ENCODE measurements at places on chromosomes 7 and 10.

DNA sequence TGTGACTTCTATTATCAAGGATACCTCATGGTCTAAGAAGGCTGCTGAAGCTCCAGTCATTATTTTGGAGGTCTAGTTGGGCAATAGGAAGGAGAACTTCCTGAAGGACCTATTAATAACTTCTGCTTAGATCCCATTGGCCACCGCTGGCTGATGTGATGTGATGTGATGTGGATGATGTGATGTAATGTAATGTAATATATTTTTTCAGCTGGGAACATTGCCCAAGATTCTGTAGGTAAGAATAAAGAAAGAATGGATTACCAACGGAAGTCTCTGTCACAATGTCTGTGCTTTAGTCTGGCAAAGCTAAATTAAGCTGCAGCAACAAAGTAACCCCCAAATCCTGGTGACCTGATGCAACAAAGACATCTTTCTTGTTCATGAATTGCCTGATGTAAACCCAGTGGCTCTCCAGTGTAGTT, 233.7 kb downstream of the PTEN start:
- no peak for DNase-seq

- no peak for DNase-seq
Measured at GRCh38 chr10:120719333-120719732, 131.8 kb upstream of the WDR11 start.

DNA sequence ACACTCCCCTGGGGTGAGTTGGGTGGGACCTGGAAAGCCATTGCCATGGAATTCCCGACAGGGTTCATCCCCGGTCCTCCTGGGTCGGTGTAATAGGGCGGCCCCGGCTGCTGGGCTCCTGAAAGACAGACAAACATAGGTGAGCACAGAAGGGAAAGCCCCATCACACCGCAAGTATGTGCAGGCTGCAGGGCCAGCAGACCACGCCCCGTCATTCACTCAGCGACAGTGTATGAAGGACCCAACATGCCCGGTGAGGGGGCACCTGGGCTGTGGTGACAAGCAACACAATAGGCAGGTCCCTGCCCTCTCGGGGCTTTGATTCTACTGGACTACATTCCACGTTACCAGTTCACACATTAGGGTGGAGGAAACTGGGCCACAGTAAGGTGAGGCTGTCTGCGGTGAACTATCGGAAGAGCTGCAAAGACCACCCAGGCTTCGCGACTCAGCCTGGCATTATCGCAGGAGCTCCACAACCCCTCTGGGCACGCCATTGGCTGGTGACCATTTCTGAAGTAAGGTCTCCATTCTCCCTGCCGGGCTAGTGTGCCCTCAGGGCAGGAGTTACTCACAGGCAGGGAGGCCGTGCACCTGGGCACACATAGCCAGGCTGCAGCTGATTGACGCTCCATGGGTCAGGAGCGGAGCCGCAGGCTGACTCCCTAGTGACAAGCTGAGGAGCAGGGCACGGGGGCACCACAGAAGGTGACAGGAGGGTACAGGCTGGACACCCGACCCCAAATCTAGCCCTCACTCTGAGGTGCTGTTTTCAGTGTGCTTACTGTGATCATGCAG, 99.2 kb downstream of the VOPP1 start:
- no peak for DNase-seq

DNA sequence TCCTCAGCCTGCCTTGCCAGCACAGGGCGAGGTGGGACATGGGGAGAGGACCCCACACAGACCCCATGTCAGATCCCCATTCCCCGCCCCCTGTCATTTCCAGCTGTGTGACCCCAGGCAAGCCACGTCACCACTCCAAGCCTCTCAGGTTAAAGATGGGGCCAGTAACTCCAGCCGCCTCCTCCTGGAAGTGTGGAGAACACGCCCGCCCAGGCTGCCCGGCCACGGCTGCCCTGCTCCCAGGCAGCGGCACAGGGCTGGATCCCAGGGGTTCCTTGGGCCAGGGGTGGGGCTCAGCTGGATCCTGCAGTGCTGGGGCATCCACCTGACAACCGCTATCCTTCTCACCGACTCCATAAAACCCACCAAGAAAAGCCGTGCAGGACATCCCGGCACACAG, 86.1 kb downstream of the PDGFA start:
- DNase-seq, result no peak

- no peak for DNase-seq
Measured at GRCh38 chr7:15832996-15833395, 146.5 kb upstream of the MEOX2 start.

DNA sequence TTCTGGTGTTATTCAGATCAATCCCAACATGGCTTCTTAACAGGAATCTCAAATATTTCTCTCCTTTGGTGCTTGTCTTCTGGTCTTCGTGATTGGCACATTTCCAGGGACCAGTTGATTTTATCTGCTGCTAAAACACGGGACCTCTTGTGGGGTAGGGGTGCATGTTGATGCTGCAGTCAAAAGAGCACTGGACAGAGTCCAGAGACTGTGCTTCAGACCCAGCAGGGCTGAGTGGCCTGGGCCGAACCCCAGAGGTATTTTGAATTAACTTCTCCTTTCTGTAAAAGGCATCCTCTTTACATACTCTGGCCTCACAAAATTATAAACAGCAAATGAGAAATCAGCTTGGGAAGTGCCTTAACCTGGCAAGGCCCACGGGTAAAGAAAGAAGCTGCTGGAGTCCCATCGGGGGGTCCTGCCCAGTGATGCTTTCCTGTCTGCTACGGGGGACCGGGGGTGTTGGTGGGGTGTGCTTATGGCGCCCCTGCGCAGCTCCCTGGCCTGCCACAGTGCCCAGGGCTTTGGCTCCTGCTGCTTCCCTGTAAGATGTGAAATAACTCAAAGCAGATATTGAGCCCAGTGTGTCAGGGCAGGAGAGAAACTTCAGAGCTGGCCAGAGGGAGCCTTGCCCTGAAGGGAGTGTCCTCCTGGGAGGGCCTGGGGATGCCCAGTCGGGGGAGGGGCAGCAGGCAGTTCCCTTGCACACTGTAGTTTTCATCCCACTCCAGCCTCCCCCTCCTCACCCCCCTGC, 230.5 kb downstream of the TCF7L2 start:
- DNase-seq, result no peak

- no peak for DNase-seq
Measured at GRCh38 chr7:15856311-15856710, 169.8 kb upstream of the MEOX2 start.

DNA sequence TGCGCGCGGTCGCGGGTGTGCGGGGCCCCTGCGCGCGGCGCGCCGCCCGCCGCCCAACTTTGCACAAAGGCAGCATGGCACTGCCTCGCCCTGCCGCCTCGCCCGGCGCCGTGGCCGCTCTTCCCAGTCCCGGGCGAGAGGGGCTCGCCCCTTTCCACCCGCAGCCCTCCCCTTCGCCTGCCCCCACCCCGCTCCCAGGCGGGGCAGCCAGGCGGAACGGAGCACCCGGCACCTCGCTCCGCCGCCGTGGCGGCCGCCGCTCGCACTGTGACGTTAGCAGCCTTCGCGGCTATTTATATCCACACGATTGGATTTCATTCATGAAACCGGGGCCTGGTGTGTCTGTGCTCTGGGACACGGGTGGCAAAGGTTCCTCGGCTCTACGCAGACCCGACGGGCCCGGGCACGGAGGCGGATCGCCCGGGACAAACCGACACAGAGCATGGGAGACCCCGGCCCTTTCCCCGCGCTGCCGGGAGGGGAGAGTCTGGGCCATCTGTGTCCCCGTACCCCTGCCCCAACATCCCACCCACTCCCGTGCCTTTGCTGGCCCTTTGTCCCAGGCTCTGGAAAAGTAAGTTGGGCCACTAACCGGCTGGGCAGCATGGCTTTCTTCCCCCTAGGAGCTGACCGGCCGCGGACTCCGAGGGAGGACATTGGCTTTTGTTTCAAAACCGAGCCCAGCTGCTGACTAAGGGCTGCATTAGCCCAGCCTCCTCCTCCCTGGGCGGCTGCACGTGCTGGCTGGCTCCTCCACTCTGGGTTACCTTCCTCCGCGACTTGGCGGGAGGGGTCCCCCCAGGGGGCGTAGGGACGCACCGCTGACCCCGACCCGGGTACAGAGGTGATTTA, at the start of gene RHOBTB1:
RHOBTB1 (minus strand) TSS at position 128 of the 852 bp plus-strand sequence. CDS start 32,643 bp downstream, outside the sequence.
- DNase-seq, result peak; percentile 73

- no peak for DNase-seq
Measured at GRCh38 chr7:94955807-94956206, 48.4 kb downstream of the PPP1R9A start.

DNA sequence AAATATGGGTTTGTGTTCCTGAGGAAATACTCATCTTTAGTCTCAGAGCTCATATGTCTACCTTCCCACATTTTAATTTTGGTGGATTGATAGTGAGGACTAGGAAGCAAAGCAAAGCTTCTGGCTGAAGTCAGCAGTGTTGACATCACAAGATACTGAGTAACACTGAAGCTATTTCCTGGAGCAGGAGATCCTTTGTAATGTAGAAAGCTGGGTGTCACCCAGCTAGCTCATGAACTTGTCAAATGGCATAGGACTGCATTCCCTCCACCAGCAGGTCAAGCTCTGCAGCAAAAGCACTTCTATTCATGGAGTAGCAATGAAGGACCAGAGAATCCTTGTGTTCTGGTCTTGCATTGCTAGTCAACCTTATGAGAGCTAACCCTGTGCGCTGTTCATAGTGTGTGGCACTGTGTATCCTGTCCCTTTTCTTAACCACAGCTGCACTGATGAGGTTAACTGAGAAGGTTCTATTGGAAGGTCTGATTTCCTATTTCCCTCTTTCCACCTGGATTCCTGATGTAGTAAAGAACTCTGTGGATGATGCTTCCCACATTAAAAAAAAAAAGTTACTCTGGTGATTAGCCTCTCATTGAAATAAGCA, 94.8 kb upstream of the ZNF804B start:
- DNase-seq, result no peak

DNA sequence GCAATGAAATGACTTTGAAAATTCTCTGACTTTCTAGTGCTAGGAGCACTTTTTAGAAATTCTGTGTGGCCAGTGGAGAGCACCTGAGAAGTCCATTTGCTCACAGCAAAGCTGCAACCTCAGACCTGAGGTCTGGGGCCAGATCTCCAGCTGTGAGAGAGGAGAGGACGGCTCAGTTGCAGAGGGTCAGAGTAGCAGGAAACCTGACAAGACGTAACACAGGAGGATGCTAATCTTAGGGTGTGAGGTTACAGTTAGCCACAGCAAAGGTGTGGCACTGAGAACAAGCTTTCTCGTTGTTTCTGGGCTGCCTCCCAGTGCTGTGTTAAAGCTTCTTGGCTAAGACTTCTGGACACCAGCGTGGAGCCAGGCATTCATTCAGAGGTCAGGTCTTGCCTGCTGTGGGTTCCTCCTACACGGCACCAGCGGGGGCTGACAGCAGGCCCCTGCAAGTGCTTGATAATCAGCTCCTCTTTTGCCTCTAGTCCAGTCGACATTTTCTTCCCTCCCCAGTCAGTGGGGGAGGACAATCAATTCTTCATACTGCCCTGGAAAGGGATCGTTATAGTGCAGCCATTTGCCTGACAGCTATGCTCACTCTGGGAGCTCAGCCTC, 435.4 kb upstream of the DPP6 start:
- no peak for DNase-seq

DNA sequence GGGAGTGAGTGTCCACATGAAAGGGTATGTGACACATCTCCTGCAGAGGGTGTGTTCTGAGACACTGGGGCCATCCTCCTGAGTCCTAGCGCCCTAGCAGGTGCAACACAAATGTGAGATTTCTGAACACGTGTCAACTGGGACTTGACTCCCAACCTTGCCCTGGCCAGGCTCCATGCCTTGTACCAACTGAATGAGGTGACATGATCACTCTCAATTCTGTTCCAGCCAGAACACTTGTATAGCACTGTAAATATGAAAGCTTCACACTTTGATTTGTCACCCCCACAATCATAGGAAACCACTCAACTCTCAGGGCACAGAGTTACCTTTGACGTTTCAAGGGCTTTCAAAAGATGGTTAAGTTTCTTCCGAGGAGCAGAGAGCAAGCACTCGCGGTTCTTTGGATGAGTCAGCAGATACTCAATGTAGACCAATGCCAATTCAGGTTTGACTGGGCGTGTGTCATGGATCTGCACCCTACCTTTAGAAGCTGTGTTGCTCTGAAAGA, 48.6 kb downstream of the NCAPG2 start:
- DNase-seq, result no peak

GRCh38 chr7:29538389-29538788, 25.2 kb upstream of the PRR15 start:
- DNase-seq, result no peak

DNA sequence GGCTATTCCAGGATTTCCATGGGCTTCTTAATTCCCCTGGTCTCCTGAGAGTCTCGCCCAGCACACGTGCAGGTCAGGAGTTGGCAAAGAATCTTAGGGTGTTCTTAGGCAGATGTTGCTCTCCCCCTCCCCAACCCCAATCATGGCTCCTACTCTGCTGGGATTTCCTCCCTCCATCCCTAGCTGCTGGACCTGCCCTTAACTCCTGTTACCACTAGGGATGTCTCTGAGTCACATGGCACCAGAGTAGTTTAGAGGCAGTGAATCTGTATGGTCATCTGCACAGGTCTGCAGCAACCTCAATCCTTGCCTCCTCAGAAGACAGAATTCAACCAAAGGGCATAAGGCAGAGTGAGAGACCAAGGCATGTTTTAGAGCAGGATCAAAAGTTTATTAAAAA, 51.8 kb upstream of the CHST3 start:
- no peak for DNase-seq

DNA sequence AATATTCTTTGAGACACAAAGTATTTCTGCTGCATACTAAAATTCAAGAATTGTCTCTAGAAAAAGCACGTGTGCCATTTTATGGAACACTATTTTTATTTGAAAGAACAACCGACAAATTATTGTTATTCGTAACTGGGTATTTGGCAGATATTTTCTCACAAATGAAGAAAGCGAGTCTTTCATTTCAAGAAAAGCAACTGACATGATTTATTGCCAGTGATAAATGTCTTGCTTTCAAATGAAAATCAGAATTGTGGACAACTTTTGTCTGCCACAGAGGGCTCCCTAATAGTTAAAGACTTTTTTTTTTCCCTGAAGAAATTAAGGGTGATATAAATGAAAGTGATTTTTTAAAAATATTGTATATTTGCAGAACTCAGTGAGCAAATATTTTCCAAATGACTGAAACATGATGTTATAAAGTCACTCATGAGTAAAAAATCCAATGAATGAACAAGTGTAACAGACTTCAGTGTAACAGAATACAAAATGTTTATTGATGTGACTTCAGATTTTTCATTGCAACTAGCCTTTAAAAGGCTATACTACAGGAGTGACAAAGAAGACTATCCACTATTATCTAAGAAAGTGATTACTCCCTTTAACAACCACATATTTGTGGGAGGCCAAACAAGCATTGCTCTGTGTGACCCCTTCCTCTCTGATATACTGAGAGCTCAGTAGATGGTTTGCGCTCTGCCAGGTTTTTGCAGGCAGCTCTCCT, 49.0 kb upstream of the SEMA3E start:
- DNase-seq, result no peak

All from hematopoietic multipotent progenitor cell treated with erythropoietin and hydrocortisone succinate and interleukin-3 and kit ligand, for 6 days (in vitro differentiated cells).